ENCODE measurements at places on chromosomes 2 and 18.

- H3K27ac ChIP-seq: no peak overlapping the region
- no peaks in the 10 kb centered on the region for H3K27me3 ChIP-seq
- DNase-seq: no peak
- no peak overlapping the region for H3K4me3 ChIP-seq
Observed at GRCh38 chr2:164757934-164758695, 83.5 kb downstream of the COBLL1 start.

GRCh38 chr2:229071292-229071976, 199.7 kb downstream of the PID1 start:
- H3K27ac ChIP-seq: no peak overlapping the region
- DNase-seq: no peak
- no peaks in the 10 kb centered on the region for H3K36me3 ChIP-seq
- H3K27me3 ChIP-seq: no peaks in the 10 kb centered on the region

DNA sequence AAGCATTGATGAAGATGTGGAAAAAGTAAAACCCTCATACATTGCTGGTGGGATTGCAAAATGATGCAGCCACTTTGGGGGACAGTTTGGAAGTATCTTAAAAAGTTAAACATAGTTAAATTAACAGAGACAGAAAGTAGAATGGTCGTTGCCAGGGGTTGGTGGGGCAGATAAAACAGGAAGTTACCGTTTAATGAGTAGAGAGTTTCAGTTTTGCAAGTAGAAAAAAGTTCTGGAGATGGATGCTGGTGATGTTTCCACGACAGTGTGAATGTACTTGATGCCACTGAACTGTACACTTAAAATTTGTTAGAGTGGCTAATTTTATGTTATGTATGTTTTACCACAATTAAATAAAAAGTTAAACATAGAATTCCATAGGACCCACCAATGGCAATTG, 44.5 kb upstream of the EGR4 start:
- H3K27me3 ChIP-seq: peaks cover 15% of the 10 kb centered on the region
- H3K36me3 ChIP-seq: no peaks in the 10 kb centered on the region
- no peak overlapping the region for H3K27ac ChIP-seq

DNA sequence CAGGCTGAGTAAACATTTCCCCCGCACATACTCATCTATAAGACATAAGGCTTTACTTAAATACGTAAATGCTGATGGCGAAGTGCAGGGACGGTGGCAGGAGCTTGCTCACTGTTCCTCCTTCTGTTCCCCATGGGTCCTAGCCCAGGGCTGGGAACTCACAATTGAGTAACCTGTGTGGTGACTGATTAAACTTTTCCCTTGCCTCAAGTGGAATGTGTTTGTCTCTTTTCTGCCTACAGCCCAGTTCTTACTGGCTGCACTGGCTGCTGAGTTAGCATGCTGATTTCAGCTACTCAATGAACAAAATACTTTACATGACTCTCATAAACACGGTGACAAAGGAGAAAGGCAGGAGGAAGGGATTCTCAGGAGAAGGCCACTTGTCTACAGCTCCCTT, 87.3 kb downstream of the MARCO start:
- no peaks in the 10 kb centered on the region for H3K27me3 ChIP-seq
- no peak for DNase-seq
- H3K27ac ChIP-seq: no peak overlapping the region
- no peaks in the 10 kb centered on the region for H3K36me3 ChIP-seq

DNA sequence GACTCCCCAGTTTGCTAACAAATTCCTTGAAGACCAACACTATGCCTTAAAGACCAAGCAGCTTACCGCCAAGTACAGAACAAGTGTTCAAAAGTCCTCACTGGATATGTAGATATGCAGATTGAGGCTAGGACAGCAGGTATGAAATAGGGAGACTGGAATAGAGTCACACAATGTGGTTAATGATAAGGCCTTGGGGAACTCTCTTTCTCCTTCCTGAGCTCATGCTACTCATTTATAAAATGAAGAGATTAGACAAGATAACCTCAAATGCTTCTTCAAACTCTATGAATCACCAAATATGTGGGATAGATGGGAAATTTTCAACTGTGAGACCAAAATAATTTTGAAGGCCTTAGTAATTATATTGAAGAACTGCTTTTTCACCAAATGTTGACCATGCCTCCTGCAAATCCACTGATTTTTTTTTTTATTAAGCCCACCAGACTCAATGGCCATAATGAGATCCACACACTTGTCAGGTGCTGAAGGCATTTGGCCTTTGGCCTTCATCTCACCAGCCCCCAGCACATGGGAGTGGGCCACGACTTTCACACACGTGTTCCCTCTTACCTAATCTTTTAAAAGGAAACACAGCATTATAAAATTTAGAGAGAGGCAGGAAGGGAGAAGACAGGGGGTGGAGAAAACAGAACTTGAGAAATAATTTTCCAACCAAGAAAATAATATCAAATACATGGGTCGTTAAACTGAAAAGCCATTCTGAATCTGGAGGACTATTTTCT, 181.5 kb downstream of the EN1 start:
- no peaks in the 10 kb centered on the region for H3K27me3 ChIP-seq
- H3K27ac ChIP-seq: no peak overlapping the region
- no peaks in the 10 kb centered on the region for H3K36me3 ChIP-seq
- DNase-seq: no peak
- no peak overlapping the region for H3K4me3 ChIP-seq

DNA sequence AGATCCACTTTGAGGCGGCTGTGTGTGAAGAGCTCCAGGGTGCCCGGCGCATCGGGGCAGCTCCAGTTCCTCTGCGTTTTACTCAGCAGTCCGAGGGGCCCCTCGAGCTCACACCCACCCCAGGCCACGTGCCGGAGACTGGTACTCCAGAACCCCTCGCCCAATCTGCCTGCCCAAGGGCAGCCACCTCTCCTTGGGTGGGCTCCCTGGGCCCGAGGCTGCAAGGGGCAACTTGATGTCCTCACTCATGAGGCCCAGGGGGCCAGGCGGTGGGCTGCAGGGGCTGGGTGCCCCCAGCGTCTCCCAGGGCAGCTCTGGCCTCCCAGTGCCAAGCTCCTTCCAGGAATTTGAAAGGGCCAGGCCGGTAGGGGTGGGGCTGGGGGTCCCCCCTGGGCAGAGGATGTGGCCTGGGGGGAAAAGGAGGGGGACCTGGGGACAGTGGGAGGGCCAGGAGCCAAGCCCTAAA, 16.7 kb downstream of the RAMP1 start:
- H3K27ac ChIP-seq: no peak overlapping the region
- peaks cover 15% of the 10 kb centered on the region for H3K4me1 ChIP-seq
- no peak for DNase-seq
- H3K36me3 ChIP-seq: no peaks in the 10 kb centered on the region
- H3K4me3 ChIP-seq: no peak overlapping the region
